ENCODE measurements at places on chromosomes 3 and 15. TPM values are rescaled to one million over a fixed set of nuclear protein-coding genes. Genes with fewer than 3 reads are reported as not detected.

ZBTB20 gene
- total RNA-seq = 21.2 TPM

LRRC49 gene
- 2.4 TPM for total RNA-seq

IL16 gene
- 3.4 TPM for total RNA-seq

ALPK3 gene
- total RNA-seq = 2.4 TPM

EBLN2 gene
- 4.0 TPM for total RNA-seq

ISL2 gene
- 0.35 TPM for total RNA-seq

SIAH2 gene
- total RNA-seq = 27.9 TPM

MED12L gene
- 0.32 TPM for total RNA-seq

SNRK gene
- 19.7 TPM for total RNA-seq
